ENCODE measurements at places on chromosomes 3 and 15.
A peak's percentile ranks its signal among the peaks of the same experiment; 100 is the strongest.

DNA sequence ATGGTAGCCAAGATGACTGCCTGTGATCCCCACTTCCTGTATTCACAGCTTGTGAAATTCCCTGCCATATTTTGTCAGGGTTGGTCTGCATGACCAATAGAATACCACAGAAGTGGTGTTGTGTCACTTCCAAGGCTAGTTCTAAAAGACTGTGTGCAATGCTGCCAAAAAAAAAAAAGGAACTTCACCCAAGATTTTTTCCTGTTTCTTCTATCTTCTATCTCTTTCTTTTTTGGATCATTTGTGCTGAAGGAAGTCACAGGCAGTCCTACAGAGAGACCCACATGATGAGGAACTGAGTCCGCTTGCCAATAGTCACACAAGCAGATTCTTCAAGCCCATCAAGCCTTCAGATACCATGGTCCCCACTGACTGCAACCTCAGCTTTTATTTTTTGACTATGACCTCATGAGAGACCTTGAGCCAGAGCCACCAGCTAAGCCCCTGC, 18.1 kb upstream of the RAF1 start:
- no peak for DNase-seq

DNA sequence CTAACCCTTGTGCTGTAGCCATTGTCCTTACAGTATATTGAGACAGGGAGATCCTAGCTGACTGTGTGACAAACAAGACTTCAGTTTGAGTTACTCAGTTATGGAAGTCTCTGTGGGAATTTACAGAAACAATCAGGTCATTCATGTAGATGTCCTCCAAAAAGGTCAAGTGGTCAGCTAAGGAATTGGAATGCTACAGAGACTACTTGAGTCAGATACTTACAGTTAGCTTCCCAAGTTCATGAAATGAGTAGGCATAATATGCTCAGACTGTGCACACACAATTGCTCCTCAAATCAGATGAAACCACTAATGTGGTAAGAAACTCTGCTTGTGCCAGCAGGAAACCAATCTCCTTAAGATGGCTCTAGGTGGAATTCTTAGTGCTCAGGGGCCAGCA, 985.7 kb downstream of the NSUN3 start:
- DNase-seq, result no peak

DNA sequence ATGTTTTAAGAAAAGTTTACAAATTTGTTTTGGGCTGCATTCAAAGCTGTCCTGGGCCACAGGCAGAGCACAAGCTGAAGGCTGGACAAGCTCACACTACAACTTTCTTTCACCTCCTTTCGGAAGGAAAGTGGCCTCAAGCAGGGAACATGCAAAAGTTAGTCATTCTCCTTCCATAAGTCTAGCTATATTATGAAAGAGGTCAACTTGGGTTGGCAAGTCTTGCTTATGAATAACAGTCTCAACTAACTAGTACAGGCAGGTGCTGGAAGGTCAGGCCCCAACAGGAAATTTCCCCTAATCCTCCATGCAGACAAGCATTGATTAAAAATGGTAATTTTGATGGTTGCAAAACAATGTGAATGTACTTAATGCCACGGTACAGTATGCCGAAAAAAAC, 69.4 kb downstream of the OSBPL10 start:
- DNase-seq, result no peak

DNA sequence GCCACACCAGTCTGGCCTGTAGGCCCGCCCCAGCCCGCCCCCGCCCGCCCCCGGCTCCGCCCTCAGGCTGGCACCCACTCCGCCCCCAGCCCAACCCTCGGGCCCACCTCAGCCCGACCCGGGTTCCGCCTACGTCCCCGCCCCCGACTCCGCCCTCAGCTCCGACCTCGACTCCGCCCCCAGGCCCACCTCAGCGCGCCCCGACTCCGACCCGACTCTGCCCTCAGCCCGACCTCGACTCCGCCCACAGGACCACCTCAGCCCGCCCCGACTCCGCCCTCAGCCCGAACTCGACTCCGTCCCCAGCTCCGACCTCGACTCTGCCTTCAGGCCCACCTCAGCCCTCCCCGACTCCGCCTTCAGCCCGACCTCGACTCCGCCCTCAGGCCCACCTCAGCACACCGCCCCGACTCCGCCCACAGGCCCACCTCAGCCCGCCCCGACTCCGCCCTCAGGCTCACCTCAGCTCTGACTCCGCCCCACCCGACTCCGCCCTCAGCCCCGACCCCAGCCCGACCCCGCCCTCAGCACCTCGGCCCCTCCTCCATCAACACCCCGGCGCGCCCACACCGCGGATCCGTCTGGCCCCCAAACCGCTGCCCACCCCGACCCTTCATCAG, at the start of gene RAB43:
TSS of gene RAB43 (minus strand) at position 13 of the 620 bp plus-strand sequence. CDS start 315 bp downstream, outside the sequence.
- DNase-seq, result peak; percentile 100

GRCh38 chr3:186070550-186070949, 38.3 kb downstream of the ETV5 start:
- DNase-seq, result no peak

DNA sequence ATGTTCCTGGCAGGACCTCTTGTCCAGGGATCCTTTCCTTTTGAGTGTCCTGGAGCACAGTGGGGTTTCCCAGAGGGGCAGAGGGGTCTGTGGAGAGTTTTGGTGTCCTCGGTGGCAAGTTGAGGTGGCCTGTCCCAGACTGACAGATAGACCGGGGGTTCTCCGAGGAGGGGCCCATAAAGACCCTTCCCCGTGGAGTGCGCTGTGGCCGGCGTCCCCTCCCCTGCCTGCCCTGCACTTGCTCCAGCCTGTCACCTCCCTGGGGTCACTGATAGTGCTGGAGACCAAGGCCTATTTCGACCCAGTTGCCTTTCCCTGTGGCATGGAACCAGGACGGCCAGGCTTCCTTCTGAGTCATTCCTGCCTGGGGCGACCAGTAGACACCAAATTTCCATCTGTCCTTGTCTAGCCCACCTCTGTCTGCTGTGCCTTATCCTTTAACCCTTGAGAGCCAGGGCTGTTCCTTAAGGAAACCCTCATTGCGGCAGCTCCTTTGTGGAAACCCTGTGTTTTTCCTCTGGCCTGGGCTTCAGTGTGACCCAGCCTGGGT, 2.9 kb downstream of the MUC4 start:
- no peak for DNase-seq

GRCh38 chr3:178100908-178101307, 435.3 kb upstream of the KCNMB2 start:
- DNase-seq, result no peak

GRCh38 chr15:99433026-99433756, 132.6 kb upstream of the MEF2A start:
- no peak for DNase-seq

DNA sequence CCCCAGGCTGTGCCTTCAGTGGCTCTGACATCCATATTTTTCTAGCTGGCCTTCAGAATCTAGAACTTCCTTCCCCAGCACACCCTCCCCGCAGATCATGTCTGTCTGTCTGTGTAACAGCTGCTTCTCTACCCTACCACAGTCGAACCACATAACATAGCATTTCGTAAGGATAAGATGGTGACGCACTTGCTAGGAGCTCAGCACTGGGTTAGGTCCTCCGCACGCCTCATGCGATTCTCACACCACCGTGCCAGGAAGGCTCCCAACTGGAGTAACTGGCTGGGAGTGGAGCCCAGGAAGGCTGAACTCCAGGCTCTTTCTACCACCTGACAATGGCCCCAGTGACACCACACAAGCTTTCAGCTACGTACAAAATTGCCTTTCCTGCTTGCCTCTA, 168.6 kb downstream of the STT3B start:
- DNase-seq, result no peak

DNA sequence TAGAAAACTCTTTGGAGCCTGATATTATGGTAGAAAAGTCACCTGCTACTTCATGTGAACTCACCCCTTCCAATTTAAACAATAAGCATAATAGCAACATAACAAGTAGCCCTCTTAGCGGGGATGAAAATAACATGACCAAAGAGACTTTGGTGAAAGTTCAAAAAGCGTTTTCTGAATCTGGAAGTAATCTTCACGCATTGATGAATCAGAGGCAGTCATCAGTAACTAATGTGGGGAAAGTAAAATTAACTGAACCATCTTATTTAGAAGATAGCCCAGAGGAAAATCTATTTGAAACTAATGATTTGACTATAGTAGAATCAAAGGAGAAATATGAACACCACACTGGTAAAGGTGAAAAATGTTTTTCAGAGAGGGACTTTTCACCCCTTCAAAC, 5.1 kb upstream of the SCG5 start:
- no peak for DNase-seq

DNA sequence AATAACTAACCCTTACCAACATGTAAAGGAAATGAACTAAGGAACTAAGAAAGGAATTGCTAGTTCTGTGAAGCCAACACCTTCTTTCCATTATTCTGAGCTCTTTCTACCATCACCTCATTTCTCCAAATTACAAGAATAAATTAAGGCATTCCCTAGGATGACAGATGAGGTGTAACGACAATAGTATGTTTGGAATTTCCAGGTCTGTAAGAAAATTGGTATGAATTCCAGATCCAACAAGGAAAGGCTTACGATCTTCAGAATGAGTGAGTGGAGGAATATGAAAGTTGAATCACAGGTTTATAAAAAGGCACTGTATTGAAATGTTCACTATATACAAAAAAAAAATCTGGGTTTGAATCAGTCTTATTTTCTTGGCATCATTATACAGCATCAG, 4.5 kb upstream of the NANOGP8 start:
- no peak for DNase-seq

DNA sequence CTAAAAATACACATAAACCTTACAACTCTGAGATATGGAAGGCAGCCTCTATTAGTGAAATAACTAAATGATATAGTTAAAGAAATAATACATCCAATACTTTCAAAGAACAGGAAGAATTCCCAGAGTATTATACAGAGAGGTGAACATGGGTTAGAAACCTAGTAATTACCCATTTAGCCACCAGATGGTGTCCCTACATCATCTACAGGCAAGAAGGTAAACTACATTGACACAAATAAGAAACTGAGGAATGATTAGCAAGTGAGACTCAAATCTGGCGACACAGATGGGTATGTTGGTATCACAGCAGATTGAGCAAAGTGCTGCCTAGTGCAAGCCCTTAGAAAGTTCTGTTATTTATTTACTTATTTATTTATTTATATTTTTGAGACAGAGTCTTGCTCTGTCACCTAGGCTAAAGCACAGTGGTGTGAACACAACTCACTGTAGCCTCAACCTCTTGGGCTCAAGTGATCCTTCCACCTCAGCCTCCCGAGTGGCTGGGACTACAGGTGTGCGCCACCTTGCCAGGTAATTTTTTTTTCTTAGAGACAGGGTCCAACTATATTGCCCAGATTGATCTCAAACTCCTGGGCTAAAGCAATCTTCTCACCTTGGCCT, 28.2 kb downstream of the NEK4 start:
- DNase-seq, result peak; percentile 46

GRCh38 chr3:44966795-44967278, 9.1 kb downstream of the ZDHHC3 start:
- no peak for DNase-seq

DNA sequence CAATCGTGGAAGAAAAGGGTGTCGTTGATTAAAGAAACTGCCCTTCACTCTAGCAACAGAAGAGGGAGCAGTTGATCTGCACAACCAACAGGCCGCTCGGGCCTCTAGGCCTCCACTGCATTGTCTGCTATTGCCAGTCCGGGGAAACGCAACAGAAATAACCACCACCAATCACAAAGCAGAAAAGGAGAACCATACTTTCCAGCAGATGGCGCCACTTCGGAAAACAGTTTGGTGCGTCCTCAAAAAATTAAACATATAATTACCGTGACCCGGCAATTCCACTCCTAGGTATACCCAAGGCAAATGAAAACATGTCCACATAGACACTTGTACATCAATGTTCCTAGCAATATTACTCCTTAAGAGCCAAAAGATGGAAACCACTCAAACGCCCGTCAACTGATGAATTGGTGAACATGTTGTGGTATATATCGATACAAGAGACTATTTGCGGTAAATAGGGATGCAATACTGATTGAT, 154.1 kb downstream of the TJP1 start:
- DNase-seq, result peak; percentile 87

DNA sequence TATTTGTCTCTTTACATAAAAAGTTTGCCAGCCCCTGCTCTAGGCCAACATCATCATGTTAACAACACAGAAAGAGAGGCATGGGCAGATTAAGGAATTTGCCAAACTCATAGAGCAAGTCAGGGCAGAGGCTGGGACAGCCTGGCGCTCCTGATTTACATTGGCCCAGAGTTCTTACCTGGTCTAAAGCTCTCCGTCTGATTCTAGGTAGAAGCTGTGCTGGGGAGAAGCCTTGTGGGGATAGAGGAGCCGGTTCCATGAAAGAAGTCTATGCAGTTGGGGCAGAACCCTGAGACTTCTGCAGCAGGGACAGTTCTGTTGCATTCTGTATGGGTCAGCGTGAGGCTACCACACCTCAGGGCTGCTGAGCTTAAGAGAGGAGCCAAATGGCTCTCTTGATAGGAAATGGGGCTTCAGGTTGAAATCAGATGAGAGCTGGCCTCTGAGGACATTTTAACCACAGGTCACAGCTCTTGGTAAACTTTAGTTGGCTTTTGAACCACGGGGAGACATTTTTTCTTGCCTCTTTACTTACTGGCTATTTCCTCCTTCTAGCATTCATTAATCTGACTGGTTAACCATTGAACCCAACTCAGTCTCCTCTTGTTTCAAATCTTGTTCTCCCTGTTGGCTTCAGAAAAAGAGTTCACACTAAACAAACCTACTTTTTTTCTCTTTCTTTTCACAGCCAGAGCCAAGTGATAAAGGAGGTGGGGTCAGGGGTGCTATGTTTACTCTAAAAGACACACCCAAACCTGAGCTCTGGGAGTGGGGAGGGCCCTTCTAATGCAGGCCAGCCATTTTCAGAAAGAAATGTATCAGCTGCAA, 250.7 kb downstream of the OPA1 start:
- no peak for DNase-seq

DNA sequence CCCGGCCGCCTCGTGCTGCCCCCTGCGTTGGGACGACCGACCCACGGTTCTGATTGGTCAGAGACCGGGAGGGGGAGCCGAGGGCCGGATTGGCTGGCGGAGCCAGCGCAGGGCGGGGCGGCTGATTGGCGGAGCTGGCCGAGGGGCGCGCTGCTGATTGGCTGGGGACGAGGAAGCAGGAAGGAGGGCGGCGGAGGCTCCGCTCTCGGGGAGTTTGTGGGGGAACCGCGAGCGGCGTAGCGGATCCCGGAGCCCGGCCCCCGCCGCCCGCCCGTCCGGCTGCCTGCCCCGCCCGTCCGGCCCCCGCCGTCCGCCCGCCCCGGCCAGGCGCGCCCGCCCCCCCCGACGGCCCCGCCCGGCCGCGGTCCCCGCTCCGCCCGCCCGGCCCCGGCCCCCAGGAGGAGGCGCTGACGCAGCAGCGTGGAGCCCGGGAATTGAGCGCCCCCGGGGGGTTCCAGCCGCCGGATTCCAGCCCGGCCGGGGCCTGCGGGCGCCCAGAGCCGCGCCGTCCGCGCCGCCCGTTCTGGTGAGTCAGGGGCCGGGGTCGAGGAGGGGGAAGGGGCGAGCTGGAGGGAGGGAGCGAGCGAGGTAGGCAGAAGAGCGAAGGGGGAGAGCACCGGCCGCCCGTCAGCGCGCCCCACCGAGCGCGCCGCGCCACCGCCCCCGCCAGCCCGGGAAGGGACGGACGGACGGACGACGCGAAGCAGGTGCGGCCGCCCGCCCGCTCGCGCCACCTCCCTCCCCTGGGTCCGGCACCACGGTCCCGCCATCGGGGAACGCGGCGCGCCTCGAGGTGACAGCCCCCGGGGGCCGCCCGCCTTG, at the start of gene BAHD1:
TSS of gene BAHD1 (plus strand) at position 211 of the 822 bp plus-strand sequence. CDS start 17,512 bp downstream, outside the sequence.
- peak; percentile 99 for DNase-seq

Measured in iPS-NIHi11 (cell line).